ENCODE measurements at places on chromosomes 5 and 9.
A peak's percentile ranks its signal among the peaks of the same experiment; 100 is the strongest.

GRCh38 chr5:175718401-175719108 lies 60.7 kb downstream of the HRH2 start:
- peak; percentile 59 for DNase-seq

GRCh38 chr5:67809589-67809988 lies 406.0 kb upstream of the PIK3R1 start:
- DNase-seq = no peak

DNA sequence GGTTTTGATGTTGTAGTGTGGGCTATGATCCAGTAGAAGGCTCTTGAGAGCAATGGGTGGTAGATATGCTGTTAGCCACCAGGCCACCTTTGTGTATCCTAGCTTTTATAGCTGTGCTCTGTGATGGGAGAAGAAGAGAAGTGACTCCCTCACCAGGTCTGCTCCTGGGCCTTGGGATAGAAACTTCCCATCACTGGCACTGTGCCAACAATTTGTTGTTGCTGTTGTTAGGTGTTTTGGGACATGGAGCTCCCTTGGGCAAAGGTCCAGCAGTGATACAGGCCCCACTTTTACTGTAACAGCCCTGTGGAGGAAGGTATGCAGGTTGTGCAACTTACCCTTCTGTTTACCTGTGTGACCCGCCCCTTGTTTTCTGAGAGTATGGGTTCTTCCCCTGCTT lies 570.9 kb upstream of the GRIN3A start:
- DNase-seq = no peak

DNA sequence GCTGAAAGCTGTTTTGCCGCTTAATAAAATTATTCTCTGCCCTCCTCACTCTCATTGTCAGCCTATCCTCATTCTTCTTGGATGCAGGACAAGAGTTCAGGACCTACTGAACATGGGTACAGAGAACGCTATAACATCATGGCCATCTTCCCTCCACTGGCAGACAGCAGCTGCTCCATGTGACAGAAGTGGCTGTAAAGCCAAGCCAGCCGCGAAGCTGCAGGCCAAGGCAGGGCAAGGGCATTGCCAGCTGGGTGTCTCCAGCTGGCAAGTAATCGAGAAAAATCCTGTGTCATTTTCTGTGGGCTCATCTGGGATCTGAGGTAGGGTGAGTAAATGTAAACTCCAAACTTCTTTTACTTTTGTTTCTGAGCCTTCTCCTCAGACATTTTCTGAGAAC lies 84.8 kb downstream of the SLC25A46 start:
- DNase-seq = no peak

DNA sequence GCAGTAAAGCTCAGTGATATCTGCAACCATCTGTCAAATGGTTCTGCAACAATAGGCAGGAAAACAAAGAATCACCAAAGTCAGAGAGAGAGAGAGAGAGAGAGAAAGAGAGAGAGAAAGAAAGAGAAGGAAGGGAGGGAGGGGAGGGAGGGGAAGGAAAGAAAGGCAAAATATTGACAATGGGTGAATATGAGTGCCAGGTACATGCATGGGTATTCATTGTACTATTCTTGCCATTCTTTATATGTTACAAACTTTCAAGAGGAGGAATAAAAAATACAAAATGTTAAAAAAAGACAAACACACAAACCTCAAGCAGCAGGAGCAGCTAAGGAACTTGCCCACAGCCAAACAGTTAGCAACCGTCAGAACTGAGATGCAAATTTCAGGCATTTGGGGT lies 350.8 kb upstream of the RFX3 start:
- DNase-seq = no peak

DNA sequence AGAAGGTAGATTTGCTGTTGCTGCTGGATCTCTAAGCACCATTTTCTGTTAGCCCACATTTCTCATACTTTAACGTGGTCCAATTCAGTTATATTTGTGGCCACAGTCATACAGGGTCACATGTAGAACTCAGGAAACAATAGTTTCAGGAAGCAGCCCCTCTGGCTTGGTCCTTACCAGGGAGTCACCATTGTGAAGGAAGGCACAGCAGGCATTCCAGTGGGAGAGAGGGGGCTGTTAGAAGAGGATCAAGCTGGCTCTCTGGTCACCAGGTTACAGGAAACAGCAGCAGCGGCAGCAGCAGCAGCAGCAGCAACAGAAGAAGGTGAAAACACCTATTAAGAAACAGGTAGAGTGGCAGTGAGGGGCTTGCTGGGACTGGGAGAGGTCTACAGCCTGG lies 14.5 kb downstream of the C9orf43 start:
- peak; percentile 20 for DNase-seq

GRCh38 chr9:107491081-107492053 lies 1.8 kb upstream of the KLF4 start:
- peak; percentile 36 for DNase-seq

- DNase-seq = no peak
Observed at GRCh38 chr9:126450668-126451205, 124.1 kb downstream of the MVB12B start.

DNA sequence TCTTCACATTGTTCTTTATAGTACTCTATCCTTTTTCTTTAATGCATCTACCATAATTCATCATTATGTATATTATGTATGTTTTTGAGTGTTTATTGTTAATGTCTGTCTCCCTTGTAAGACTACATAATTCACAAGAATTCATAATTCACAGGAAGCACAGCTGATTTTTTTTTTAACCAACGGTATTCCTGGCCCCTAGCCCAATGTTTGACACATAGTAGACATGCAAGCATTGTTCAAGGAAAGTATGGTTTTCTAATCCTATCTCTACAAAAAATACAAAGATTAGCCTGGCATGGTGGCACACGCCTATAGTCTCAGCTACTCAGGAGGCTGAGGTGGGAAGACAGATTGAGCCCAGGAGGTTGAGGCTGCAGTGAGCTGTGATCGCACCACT lies 160.6 kb downstream of the PPP2R2B start:
- no peak for DNase-seq

GRCh38 chr5:145962001-145962400 lies 25.6 kb downstream of the SH3RF2 start:
- no peak for DNase-seq

DNA sequence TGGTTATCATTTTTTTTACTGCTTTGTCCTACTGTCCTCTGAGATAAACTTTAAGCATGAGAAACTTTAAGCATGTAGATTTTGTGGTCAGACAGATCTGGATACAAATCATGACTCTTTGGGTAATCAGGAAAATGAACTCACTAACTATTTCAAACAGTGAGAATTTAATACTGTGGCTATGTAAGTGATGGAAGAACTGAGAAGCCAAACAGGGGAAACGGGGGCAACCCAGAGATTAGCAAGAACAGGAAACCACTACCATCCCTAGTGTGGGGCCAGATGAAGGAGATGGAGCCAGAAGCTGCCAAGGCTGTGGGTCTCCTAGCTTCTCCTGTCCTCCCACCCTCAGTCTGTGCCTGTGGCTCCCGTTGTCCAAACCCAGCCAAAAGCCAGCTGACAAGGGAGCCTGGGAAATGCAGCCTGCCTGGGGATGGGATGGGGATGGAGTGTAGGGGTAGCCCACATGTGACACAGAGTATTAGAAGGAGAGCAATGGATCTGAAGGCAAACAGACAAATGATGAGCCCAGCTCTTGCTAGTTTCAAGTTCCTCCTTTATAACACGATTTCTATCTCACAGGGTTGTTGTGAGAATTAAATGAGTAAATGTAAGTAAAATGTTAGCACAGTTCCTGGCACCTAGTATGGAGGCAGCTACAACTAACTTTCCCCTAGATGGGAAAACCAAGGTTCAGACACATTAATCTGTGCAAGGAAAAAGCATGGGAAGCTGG lies 27.7 kb upstream of the CDC23 start:
- no peak for DNase-seq

DNA sequence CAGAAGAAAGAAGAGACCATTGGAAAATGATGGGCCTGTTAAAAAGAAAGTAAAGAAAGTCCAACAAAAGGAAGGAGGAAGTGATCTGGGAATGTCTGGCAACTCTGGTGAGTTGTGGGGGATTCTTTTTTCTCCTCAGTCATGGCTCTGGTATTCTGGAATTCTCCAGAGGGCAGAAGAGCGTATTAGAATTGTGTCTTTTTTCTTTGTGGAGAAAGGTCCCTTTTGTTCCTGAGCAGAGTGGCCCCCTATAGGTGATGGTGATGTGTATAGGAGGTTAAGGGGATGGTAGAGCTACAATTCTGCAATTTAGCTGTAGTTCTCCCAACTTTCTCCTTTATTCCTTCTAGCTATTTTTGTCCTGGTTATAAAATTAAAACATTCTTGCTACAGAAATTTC lies 1.6 kb upstream of the DHFR start:
- no peak for DNase-seq

GRCh38 chr5:35281613-35282012 lies 51.3 kb upstream of the PRLR start:
- no peak for DNase-seq

DNA sequence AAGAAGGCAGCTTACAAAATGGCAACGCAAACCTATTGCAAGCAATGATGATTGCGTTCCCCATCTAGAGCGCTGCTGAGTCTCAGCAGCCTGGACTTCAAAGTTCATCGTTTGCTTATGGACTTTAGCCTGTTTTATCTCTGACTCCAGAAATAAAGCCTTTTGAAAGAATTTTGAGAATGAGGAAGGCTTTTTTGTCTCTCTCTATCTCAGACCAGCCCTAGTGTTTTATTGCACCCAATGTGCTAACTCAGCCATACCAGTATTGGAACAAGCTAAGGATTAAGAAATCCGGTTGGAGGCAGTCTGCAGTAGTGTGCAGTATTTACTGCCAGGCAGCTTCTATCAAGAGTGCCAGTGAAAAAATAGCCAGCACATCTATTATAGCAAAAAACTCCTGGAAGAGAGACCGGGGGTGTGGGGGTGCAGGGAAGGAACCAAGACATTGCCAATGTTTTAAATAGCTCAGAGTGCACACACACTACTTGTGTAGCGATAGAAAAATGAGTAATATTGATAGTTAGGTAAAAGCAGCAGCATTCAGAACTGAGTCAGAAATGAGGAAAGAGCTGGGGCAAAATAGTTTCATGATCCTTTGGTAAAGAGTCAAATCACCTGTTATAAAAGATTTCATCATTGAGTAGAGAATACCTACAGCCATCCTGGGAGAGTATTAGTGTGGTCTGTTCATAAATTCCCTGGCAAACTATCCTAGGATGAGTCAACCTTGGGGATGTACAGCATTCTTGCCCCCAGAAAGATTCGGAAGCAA lies 219.0 kb downstream of the ZNF608 start:
- no peak for DNase-seq

DNA sequence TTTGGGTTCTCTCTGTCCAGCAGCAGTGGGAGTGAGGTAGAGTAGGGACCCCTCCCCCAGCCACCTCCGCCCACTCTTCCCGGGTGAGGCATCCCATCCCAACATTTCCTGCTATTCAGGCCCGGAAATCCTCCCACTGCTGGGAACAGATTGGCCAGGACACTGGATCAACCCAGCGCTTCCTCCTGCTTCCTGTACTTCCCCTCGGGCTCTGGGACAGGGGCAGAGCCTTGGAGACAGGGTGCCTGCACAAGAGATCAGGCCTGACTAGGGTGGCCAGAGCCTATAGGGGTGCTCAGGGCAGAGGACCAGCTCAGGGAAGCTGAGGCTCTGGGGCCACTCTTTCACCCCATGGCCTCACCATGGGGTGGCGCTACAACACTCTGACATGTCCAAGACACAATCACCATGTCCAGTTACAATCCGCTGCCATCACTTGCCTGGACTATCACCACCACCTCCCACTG lies 14.5 kb downstream of the SH2D3C start:
- DNase-seq = peak; percentile 76

GRCh38 chr9:93248386-93249040 lies 64.6 kb downstream of the WNK2 start:
- no peak for DNase-seq

DNA sequence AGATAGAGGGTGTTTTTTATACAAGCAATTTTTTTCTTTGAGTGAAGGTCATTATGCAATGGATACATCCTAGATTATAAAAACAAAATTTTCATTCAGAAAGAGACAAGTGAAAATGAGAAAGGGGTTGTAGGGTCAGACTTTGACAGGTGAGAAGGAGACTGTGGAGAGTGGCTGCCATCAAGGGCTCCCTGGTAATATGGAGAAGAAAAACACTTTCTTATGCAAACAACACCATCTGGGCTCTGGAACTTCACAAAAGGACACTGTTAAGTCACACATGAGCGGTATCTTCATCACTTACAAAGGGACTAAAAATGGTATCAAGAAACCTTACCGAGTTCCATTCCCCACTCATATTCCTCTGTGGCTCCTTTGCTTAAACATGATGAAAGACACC lies 23.5 kb downstream of the C7 start:
- DNase-seq = no peak

DNA sequence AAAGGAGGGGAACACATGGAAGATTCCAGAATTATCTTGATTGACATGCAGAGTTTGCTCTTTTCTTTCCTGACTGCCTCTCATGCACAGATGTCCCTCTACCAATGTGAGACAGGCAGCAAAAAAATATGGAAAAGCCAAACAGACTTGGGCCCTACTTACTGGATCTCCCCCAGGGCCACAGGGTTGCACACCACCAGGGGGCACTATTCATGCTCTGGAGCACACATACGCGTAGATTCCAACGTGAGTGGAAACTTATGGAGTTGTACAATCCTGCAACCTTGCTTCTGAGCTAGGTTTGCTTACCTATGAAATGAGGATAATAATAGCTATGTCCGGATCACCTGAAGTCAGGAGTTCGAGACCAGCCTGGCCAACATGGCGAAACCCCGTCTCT lies 319.5 kb downstream of the ARHGEF28 start:
- no peak for DNase-seq

GRCh38 chr9:5843794-5844471 lies 11.0 kb upstream of the ERMP1 start:
- DNase-seq = peak; percentile 31

DNA sequence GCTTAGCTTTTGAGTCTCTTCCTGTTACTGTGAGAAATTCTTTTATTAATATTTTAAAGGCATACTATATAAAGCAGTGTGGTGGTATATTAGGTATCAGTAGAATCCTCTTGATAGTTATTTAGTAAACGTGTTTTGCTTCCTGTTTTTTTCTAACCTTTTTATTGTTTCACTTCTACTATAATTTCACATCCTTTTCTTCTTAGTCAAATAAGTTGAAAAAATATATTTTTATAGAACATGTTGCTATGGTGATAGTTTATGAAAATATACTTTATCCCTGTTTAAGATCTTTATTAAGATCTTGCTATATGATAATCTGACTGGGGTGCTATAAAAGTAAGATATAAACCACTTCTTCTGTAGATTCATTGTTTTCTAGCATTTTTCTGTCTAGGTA lies 2.1 kb downstream of the POLK start:
- DNase-seq = no peak

DNA sequence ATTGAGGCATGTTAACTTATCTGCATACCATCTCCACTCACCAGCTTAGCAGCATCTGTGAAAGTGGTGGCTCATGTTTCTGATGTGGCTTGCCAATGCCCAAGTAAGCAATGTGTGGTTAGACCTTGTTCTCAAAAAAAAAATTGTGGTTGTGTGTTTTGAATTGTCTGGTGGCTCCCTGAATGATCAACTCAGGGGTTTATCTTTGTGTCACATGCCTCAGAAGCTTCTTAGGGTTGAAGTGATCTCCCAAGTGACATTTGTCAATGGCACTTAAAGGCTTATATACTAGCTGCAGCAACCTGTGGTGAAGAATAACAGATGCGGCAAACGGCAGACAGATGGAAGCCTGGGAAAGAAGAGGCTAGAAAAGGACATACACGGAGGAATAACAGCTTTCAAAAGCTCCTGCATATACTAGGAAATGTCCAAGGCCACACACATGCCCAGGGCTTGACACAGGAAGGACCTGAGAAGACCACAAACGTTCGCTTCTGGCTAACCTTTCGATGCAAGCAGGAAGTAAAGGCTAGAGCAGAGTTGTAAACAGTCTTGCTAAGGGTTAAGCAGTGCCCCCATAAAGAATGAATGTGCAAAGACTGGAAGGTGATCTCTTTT lies 42.2 kb upstream of the FSD1L start:
- no peak for DNase-seq

- peak; percentile 18 for DNase-seq
Observed at GRCh38 chr9:35774907-35775635, 16.3 kb upstream of the NPR2 start.

Data from endothelial cell (in vitro differentiated cells).